ENCODE measurements at places on chromosomes 2 and 18.

DNA sequence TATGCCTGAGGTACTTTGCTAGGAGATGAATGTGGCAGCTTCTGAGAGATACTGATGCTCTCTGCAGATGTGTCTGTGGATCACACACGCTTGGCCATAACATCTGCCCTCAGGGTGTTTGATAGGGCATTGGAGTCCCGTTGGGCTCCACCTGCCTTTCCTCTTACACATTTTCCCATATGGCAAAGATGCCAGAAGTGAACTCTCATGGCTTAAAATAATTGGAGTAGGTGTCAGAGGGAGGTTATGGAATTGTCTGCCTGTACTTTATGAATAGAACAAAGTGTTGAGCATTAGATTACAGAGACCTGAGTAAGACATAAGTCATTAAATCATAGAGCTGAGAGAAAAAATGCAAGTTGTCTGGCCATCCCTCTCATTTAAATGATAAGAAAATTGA lies 75.3 kb upstream of the PNPT1 start:
- no peak for DNase-seq

GRCh38 chr2:205637320-205637602 lies 45.0 kb upstream of the NRP2 start:
- no peak for DNase-seq

DNA sequence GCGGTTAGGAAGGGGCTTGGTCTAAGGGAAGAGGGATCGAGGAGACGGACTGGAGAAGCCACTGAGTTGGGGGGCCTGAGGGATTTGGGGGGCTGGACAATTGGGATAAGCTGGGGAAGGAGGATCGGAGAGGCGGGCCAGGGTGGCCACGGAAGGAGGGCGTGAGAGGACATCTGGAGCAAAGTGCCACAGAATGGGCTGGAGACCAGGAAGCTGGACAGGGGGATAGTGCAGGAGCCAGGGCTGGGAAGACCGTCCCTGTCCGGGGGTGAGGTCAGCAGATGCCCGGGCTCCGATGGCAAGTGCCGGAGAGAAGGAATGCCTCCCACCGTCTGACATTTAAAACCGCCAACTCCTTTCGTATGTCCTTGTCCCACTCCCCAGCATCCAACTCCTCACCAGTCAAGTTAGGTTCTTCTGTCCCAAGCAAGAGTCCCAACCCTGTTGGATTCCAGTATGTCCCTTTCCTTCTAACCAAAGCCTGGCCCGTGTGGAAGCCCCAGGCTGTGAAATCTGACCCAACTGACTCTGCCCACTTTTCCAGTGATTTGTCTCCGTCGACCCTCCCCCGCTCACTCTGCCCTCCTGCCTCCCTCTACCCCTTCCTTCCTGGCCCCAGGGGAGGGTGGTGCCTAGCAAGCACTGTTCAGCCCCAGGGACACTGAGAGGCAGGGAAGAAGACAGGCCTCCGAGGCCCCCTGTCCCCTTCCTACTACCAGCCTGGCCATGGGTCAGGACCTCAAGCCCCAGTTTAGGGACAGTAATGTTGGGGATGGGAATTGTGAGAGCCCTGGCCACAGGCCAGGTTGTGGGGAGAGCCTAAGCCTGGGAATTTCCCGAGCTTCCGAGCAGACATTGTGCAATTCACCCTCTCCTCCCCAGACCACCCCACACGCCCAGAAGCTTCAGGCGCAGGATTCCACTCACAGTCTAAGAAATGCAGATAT lies 31.5 kb upstream of the TMBIM1 start:
- DNase-seq: no peak

GRCh38 chr2:30148850-30149249 lies 2.0 kb downstream of the YPEL5 start:
- no peak for DNase-seq

DNA sequence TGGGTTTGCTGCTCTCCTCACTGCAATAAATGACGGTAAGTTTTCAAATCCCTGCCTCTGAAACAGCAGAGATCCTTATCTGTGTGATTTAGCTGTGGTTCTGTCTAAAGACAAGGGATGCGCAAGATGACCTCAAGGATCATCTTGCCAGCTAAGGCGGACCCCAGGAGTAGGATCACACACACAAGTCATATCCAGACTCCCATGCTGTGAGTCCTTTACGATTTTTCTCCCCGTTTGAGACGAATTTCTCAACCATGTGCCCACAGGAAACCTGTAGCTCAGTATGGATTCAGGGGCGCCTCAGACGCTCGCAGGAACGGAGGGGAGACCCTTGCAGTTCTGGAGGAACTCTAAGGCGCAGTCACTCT lies 11.1 kb upstream of the DCTN1 start:
- DNase-seq: no peak

DNA sequence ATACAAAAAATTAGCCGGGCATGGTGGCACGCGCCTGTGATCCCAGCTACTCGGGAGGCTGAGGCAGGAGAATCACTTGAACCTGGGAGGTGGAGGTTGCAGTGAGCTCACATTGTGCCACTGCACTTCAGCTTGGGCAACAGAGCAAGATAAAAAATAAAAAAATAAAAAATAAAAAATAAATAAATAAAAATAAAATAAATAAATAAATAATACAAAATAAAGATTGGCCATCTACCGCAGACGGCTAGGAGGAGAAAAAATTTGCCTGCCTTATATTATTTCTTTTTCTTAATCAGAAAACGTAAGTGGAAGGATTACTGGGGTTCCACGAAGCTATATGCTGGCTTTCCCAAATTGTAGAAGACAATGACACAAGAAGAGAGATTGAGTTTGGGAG lies 229.7 kb downstream of the EPHA4 start:
- DNase-seq: no peak

DNA sequence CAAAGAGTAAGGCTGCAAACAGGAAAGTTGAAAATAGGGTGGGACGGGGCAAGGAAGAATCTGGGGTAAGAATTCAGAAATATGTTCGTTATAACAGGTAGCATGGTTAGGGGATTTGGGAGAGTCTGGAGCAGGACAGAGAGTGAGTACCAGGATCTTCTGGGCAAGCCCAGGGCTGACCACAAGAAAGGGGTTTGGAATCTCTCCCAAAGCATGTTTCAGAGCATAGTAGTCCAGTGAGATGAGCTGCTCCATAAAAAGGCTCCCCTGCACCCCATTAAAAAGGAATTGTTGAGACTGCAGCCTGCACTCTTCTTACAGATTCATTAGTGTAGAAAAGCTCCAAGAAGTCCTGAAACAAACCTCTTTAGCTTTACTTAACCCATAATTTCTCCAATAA lies 291.1 kb downstream of the MTX2 start:
- no peak for DNase-seq

DNA sequence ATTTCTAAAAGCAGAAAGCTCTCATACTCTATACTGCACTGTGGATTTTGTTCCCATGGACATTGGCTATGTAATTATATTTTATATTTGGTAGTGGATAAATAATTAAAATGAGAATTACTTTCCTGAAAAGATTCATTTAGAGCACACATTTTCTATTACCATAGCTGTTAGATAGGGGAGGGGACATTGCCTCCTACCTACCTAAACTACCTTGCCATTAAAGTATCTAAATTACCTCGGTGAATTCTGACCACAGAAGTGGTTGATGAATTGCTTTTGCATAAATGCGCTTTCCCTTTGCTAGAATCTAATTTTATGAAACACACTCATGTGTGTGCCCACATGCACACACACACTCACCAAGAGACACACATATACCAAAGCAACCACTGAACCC lies 329.1 kb downstream of the MTX2 start:
- no peak for DNase-seq

DNA sequence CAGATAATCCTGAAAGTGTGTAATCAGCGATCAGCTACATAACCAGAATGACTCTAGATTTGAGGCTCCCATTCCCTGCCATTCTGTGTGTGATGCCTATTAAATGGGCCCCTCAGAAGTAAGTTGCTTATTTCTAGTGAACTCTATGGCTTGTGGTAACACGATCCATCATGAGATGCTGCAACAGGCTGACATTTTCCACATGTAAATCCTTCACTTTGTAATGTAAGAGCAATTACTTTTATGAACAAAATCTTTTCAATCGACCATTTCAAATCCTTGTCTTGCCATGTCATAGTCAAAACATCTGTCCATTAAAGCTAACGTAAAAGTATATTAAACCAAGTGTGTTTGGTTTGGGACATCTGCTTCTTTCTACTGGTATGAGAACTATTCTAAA lies 175.9 kb upstream of the ETAA1 start:
- DNase-seq: no peak

DNA sequence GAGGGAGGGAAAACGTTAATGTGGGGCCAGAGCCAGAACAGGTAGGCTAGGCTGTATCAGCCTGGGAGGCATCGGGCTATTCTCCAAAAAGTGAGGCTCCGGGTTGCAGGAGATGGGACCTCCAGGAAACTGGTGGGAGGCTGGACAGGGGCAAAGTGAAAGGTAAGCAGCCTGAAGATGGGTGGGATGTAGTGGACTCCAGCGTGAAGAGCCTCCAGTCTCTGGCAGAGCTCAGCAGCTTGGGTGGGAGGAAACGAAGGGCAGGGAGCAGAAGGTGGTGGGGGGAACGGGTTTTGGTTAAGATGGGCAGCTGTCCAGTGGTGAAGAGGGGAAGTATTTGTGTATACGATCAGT lies 3.1 kb upstream of the EMX1 start:
- no peak for DNase-seq

GRCh38 chr18:41639218-41639617 lies 315.8 kb upstream of the PIK3C3 start:
- DNase-seq: no peak

GRCh38 chr2:65388051-65388531 lies 44.3 kb downstream of the SPRED2 start:
- DNase-seq: no peak

GRCh38 chr2:23627236-23628009 lies 242.4 kb downstream of the KLHL29 start:
- no peak for DNase-seq

- DNase-seq: no peak
These were observed 11.2 kb downstream of the MREG start for GRCh38 chr2:216002101-216002678.

- no peak for DNase-seq
These were observed 23.9 kb downstream of the PTPRM start for GRCh38 chr18:7590826-7591560.

- no peak for DNase-seq
These were observed 63.2 kb downstream of the MBD2 start for GRCh38 chr18:54161267-54161666.

- no peak for DNase-seq
These were observed 519.4 kb upstream of the DSEL start for GRCh38 chr18:68035774-68036522.

DNA sequence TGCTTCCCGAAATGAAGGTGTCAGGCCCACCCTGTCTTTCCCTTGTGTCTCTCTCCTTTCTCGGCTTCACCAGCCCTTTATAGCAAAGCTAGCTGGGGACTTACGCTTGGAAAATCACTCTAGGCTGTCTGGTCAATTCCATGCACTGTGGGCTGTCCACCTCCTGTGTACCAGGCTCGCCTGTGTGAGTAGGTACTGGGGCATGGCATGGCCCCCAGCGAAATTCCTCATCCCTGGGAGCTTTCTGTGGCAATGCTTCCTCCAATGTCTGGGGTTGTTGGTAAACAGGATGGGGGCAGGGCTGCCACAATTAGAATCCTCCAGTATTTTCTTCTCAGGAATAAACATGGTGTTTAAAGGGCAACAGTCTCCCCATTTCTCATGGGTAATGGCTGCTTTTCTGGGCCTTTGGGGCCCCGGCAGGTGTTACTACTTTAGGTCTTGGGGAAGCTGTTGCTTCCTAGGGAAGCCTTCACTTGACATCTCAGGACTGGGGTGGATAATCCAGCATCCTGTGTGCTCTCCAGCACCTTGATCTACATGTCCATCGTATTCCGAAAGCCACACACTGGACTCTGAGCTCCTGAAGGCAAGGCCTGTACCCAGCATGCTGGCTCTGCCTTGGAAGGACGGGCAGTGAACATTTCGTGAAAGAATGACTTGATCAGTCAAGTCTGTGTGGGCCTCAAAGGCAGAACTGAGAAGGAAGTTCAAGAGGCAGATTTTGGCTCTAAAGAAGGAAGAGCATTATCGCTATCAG lies 21.1 kb downstream of the RHOB start:
- DNase-seq: no peak

GRCh38 chr18:68714366-68714711 lies 569 bp downstream of the TMX3 start:
- DNase-seq: no peak

DNA sequence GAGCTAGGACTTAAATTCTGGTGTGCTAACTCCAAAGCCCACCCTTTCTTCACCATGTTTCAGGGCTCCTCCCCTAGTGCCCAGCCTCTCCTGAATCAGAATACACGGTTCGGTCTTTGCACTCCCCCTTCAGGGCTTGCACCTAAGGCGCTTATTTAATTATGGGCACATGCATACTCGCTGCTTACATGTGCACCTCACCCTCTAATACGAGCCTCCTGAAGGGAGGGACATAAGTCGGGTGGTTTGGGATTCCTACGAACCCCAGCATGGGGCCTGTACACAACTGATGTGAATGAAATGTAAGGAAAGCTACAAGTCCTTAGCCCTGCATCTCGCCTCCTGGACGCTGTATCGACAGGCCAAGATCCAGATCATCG lies 435 bp downstream of the IFT172 start:
- no peak for DNase-seq

- no peak for DNase-seq
These were observed 115.8 kb upstream of the NOSTRIN start for GRCh38 chr2:168686452-168687191.

DNA sequence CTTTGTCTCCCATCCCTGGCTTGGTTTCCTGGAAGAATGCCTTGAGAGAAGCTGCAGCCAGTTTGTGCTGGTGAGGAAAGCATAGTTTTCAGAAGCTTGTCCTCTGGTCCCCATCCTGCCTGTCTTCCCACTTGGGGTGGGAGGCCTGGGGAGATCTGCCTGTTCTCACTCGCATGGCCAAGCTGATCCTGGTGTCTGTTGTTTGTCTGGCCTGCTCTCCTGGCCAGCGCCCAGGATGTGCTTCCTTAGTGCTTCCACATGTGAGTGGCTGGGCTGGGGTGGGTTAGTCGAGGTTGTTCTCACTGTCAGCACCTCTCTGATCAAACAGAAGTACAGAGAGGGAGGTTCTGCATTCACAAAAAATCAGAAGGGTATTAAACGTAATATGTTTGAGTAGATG lies 49.5 kb downstream of the PTPRM start:
- no peak for DNase-seq

- no peak for DNase-seq
These were observed 133.4 kb downstream of the NDUFA10 start for GRCh38 chr2:239891698-239892097.

DNA sequence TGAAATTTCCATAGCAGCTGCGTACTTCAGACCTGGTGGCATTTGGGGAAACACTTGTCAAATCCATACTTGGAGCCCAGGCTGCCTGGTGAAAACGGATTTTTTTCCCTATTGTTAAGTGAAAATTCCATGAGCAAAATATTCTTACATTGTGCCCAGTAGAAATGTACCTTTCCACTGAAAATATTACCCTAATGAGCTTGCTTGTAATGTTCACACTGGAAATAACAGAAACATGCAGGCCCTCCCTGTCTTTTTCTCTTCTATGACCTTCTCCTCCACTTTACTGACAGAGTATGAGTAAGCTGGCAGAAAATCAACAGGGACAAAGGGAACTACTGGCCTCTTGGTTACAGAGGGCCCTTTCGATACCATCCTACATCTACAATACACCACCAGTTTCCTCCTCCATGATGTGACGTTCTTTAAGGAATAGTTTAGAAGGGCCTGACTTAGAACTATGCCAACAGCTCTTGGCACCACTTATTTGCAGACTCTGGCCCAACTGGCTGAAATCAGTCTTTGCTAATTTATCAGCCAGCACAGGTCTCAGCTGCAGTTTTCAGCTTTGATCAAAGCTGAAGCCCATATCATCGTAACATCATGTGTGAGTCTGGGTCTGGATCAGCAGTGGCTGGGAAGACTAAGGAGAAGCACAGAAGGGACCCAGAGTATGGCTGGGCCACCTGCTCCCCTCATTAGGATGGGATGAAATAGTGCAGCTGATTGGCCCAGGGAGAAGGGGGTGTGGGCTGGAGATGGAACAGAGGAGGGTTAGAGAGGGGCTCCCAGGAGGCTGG lies 272.2 kb upstream of the ID2 start:
- no peak for DNase-seq
